ENCODE measurements at places on chromosomes 4 and X.

DNA sequence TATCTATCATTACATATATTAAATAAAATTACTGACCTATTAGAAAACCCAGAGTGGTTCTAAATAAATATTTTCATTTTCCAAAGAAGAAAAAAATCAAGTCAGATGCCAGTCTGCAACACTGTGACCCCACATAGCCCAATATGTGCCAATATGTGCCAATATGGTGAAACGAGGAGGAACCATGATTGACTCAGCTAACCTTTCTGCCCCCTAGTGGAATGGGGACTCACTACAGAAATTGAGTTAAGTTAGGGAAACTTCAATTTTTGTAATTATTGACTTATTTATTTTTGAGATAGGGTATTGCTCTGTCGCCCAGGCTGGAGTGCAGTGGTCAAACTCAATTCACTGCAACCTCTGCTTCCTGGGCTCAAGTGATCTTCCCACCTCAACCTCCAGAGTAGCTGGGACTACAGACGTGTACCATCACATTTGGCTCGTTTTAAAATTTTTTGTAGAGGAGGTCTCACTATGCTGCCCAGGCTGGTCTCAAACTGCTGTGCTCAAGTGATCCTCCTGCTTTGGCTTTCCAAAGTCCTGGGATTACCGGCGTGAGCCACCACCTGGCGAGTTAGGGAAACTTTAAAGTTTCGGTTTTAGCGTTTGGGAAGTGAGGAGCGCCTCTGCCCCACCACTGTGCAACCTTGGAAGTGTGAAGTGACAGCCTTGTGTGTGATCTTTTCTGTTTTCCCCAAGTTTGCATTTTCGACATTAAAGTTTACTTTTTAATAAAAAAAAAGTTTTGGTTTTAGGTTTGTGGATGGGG is 116.8 kb upstream of the SHISA3 start:
- peak; percentile 20 for DNase-seq

GRCh38 chr4:5079581-5079980 is 28.3 kb downstream of the STK32B start:
- DNase-seq: no peak

- DNase-seq: no peak
Observed at GRCh38 chrX:66004928-66005829, 34.7 kb downstream of the VSIG4 start.

DNA sequence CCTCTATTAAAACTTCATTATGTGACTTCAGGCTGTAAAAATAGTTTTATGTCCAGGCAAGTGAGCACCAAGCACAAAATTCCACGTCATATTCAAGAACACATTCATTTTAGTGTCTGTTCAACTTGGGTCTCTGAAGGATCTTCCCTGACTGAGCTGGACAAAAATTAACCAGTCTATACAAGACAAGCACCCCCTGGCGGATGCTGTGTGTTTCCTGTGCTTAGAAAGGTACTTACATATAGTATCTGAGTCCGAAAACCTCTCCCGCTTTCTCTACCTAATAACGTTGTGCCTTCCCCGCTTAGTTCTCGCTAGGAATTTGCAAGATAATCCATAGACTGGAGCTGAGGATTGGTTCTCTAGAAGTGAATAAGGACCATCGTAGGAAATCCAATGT is 2214.5 kb upstream of the TENM3 start:
- DNase-seq: no peak

GRCh38 chr4:7587433-7588405 is 153.0 kb upstream of the PSAPL1 start:
- no peak for DNase-seq

- DNase-seq: no peak
Observed at GRCh38 chr4:166049036-166049435, 176.0 kb downstream of the TLL1 start.

DNA sequence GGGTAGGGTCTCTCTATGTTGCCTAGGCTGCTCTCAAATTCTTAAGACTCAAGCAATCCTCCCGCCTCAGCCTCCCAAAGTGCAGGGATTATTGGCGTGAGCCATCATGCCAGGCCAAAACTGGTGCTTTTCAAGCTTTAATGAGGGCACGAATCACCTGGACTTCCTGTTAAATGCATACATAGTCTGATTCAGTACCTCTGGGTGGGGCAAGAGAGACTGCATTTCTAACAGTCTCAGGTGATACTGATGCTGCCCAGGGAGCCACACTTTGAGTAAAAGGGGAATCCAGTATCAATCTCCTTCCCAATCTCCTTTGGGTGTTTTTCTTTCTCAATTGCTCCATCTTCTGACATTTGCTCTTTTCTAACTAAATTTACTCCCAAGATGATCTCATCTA is 96.5 kb downstream of the SH3RF1 start:
- DNase-seq: no peak

GRCh38 chr4:159370286-159370685 is 267.4 kb downstream of the RAPGEF2 start:
- DNase-seq: no peak

GRCh38 chr4:125992891-125993290 is 678.1 kb downstream of the FAT4 start:
- DNase-seq: no peak

DNA sequence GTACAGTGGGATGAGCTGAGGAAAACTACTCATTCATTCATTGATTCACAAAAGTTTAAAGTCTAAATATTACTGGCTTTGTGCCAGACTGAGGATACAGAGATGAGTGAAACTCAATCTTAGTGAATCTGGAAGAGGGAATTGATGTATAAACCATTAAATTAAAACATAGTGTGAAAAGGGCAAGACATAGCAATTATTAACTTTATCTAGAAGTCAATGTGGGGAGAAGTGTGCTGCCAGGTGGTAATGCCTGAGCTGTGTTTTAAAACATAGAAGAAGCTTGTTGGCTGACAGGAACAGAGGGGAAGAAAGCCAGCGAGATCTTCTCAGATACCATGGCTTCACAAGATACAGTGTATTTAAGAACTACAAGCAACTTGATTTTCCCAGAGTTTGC is 153.4 kb downstream of the BMPR1B start:
- no peak for DNase-seq

GRCh38 chrX:153773741-153774575 is 6.9 kb upstream of the SRPK3 start:
- DNase-seq: no peak

DNA sequence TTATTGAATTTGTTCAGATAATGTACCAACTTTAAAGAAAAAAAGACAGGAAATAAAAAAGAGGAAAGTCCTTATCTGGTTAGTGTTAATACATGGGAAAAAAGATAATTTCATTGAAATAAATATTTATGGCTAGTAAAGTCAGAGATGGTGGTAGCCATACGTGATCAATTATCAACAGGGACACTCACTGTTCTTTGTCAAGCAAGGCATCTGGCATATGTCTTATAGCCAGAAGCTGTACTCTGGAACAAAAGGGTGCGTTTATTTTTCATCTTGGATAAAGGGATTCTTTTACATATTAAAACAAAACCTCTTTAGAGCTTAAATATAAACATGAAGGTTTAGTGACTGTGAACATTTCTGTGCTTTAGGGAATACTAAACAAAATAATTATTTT is 26.7 kb downstream of the HDX start:
- DNase-seq: no peak

DNA sequence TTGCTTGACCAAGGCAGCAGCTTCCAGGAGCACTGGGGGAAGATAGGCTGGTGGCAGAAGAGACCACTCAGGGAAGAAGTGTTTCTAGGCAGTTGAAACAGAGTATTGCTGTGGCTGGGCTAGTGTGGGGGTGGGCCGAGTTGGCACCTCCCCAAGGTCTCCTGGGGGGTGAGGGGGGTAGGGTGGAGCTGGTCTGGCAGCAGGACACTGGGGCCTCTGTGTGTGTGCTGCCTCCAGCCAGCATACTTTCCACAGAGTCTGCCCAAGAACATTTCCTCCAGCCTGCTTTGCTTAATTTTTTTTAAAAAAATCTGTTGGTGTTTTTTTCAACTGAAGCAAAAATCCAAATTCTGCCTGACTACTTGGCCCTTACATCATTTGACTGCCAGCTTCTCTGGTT is 4.0 kb downstream of the ITIH6 start:
- DNase-seq: no peak

GRCh38 chr4:19213388-19213787 is 1038.3 kb upstream of the SLIT2 start:
- no peak for DNase-seq

DNA sequence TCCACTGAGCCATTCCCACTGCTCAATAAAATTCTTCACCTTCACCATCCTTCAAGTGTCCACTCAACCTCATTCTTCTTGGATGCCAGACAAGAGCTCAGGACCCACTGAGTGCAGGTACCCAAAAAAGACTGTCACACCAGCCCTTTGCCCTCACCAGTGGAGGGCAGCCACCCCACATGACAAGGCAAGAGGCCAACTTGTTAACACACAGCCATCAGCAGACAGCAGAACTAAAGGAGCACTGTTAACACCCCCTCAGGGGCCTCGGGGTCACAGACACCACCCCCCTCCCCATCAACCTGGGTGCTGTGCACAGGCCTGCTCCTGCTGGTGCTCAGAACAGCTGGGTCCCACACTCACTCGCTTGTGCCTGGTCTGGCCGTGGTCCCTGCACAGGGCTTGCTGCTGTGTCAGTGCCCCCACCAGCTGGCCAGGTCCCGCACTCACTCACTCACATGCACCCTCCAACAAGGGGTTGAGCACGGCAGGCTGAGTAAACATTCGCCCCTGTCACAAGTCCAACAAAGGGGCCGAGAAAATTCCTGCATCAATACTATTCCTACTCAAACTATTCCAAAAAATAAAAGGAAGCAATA is 54.1 kb downstream of the ATRX start:
- DNase-seq: no peak

GRCh38 chrX:24983931-24984330 is 31.8 kb downstream of the ARX start:
- no peak for DNase-seq

GRCh38 chrX:81240701-81241331 is 38.9 kb downstream of the SH3BGRL start:
- no peak for DNase-seq

GRCh38 chr4:70915874-70916559 is 13.8 kb downstream of the MOB1B start:
- DNase-seq: no peak

- no peak for DNase-seq
Observed at GRCh38 chr4:162804351-162804924, 362.3 kb downstream of the NAF1 start.

DNA sequence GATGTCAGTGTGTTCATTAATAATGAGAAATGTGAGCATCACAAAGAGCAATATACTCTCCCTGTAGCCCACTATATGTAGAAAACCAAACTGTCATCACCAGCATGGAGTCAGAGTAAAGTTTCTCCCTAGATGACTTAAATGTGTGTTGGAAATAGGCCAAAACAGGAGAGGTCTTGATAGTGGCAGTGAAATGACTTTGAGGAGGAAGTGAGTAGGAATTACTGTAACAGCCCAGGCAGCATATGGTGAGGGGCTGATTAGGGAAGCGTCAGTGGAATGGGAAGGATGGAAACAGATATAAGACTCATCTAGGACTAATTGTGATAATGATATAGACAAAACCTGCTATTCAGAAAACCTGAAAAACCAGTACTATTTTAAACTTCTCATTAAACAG is 83.9 kb downstream of the ATXN3L start:
- no peak for DNase-seq

GRCh38 chr4:54930226-54930625 is 195.2 kb downstream of the KDR start:
- peak; percentile 93 for DNase-seq

DNA sequence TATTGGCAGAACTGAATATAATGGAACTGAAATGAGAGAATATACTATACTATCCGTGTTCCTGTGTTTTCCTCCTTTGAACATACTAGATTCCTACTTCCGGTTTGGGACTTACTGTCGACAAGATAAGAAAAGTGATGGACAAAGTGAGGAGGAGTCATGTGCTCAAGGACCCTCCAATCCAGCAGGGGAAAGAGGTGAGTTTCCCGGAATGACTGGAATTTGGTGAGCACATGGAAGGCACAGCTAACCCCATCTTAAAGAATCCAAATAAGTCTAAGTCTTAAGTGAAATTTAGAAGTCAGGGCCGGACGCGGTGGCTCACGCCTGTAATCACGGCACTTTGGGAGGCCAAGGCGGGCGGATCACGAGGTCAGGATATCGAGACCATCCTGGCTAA is 36.6 kb upstream of the SH3D19 start:
- DNase-seq: no peak

DNA sequence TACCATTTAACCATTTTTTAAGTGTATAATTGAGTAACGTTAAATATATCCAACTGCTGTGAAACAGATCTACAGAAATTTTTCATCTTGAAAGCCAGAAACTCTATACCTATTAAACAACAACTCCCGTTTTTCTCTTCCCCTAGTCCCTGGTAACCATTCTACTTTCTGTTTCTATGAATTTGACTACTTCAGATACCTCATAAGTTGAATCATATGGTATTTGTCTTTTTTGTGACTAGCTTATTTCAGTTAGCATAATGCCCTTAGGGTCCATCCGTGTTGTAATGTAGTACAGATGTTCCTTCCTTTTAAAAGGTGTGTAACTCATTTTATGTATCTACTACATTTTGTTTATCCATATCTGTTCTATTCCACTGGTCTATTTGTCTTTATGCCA is 48.7 kb downstream of the STAG2 start:
- DNase-seq: no peak

DNA sequence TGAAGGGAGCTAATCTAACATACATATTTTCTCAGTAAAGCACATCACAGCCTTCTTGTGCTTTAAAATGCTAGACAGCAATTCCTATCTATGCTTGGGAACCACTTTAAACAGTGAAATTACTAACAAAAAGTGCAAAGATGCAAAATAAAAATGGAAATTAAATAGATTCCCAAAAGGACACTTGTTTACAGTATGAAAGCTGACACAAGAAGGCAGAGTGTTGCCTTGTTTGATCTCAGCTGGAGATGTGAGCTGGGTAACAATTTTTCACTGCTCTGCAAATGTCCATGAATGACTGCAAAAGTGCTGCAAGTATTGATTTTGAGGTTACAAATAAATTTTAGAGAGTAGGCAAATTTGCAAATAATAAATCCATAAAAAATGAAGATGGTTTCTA is 22.3 kb downstream of the GRIA2 start:
- DNase-seq: no peak

- DNase-seq: no peak
Observed at GRCh38 chr4:183424109-183424744, 20.2 kb upstream of the CDKN2AIP start.
